ENCODE measurements at places on chromosomes 7 and 10. TPM values are rescaled to one million over a fixed set of nuclear protein-coding genes. Genes with fewer than 3 reads are reported as not detected.

The GDF2 gene
- not detected for total RNA-seq

The CCNY gene
- 31.4 TPM for total RNA-seq

The CYP3A7 gene
- not detected for total RNA-seq

GRCh38 chr10:118412932-118413331, 70.8 kb upstream of the FAM204A start:
- no peak for DNase-seq

DNA sequence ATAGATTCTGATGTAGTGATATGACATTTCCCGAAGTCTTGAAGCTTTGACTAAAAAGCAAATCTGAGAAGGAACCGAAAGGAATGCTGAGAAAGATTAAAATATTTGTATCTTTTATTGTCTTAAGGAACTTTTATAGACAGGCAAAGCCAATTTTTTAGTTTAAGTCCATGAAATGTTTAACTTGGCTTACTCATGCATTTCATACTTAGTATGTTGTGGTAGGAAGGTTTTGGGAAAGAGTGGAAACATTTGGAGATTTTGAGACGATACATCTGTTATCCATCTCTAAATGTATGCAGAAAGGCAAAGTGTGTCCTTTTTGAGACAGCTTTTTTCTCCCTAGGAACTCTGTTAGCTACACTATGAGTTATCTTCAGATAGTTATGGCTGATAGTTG, 10.1 kb downstream of the TBC1D12 start:
- DNase-seq: no peak

DNA sequence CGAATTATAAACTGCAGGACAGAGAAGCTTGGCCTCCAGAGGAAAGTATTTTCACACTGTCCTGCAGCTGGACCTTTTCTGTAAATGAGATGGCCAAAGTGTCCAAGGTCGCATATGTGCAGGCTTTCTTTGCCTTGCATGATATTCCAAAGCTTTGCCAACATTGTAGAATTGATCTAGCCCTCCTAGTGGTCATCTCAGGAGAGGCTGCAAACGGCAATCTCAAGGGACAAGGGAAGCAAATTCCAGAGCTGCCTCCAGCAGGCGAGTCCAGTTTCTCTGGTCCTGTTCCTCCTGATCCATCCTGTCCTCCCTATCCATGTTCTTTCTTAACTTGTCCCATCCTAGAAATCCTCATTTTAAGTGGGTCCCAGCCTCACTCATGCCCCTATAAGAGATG, 373.4 kb upstream of the PCDH15 start:
- DNase-seq: no peak

The ACHE gene
- total RNA-seq: not detected

- no peak for DNase-seq
Measured at GRCh38 chr7:150784120-150784736, 15.9 kb downstream of the TMEM176B start.

The AZGP1 gene
- not detected for total RNA-seq

- DNase-seq: no peak
Measured at GRCh38 chr7:156614434-156615264, 25.9 kb upstream of the RNF32 start.

GRCh38 chr10:107148906-107149305, 15.6 kb downstream of the SORCS1 start:
- DNase-seq: no peak

DNA sequence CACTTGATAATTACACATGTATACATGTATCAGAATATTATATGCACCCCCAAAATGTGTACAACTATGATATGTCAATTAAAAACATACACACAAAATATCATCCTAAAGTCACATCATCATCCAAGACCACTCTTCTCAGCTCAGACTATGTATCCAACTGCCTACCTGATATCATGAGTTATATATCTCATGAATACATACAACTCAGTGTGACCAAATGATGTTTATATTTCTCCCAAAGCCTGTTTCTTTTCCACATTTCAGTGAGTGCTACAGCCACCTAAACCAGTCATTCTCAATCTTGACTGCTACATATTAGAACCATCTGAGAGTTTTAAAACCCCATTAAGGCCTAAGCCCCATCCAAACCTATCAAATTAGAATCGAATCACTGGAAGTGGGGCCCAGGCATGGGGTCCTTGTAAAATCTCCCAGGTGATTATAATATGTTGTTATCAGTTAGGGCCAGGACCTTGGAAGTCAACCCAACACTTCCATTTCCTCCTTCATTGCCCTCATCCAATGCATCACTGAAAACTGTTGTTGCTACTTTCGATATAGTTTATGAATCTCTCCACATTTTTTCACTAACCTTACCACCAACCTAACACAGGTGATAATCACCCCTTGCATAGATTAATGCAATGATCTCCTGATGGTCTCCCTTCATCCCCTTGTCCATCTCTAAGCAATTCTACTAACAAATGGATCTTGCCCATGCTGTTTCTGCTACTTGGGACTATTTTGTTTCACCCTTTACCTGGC, 53.8 kb upstream of the ITGB8 start:
- DNase-seq: no peak

The GCK gene
- 0.80 TPM for total RNA-seq

DNA sequence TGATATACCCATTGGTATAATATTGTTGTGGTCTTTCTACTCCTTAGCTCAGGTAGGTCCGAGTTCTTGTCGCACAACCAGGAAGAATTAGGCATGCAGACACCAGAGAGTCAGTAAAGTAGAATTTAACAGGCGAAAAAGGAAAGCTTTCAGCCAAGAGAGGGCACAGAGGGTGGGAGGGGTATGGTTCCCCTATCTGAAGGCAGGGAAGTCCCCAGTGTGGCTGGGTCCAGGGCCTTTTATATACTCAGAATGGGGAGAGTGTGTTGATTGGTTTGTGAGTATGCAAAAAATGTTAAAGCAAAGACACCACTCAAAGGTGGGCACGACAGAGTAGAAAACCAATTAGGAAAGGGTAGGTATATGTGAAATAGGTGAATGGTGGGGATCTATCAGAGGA, 53.9 kb downstream of the IMMP2L start:
- DNase-seq: no peak

- DNase-seq: no peak
Measured at GRCh38 chr7:84251277-84251781, 56.7 kb upstream of the SEMA3A start.

- no peak for DNase-seq
Measured at GRCh38 chr10:88499569-88500470, 83.3 kb downstream of the RNLS start.

- no peak for DNase-seq
Measured at GRCh38 chr10:63396133-63396761, 69.5 kb downstream of the JMJD1C start.

DNA sequence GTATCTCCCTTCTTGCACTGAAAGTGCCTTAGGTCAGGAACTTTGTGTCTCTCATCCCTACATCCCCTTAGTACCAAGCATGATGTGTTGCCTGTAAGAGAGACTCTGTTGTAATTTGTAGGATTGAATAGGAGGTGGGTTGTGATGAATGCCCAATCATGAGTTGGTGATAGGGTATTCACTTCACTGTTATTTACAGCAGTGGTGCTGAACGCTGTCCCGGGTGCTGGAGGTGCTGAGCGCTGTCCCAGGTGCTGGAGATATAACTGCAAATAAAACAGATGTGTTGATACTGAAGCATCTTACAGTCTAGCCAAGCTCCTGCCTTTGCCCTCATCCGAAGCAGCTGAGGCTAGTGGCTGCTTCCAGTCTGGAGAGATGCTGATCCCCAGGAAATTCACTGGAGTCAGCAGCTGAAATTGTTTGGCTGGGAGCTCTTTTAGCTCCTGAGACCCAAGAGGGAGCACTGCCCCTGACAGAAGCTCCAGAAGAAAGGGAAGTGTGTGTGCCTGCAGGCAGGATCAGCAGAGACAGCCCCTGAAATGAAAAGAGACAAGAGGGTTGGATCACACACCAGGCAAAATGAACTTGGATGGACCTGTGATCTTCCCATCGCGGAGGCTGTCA, 183.4 kb downstream of the SORCS3 start:
- no peak for DNase-seq

The SMO gene
- 0.84 TPM for total RNA-seq

- no peak for DNase-seq
Measured at GRCh38 chr10:21243748-21244257, 281.7 kb downstream of the SKIDA1 start.

DNA sequence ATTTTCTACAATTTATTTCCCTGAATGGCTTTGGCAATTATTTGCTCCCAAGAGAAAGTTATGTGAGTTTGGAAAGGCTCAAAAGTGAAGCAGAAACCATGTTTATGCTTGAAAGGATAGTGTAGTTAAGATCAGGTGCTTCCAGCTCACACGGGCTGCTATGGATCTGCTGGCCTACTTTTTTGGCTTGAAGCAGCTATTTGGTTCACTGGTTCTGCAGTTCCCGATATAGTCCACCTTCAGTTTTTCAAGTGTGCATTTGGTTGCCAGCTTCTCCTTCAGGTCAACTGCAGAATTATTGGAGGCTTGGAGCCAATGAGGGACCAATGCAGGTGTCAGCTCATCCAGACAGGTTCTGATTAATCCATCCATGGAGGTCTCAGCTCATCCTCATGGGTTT, 484.3 kb upstream of the SEMA3A start:
- DNase-seq: no peak

GRCh38 chr10:5570979-5571810, 46.4 kb downstream of the CALML3 start:
- no peak for DNase-seq

DNA sequence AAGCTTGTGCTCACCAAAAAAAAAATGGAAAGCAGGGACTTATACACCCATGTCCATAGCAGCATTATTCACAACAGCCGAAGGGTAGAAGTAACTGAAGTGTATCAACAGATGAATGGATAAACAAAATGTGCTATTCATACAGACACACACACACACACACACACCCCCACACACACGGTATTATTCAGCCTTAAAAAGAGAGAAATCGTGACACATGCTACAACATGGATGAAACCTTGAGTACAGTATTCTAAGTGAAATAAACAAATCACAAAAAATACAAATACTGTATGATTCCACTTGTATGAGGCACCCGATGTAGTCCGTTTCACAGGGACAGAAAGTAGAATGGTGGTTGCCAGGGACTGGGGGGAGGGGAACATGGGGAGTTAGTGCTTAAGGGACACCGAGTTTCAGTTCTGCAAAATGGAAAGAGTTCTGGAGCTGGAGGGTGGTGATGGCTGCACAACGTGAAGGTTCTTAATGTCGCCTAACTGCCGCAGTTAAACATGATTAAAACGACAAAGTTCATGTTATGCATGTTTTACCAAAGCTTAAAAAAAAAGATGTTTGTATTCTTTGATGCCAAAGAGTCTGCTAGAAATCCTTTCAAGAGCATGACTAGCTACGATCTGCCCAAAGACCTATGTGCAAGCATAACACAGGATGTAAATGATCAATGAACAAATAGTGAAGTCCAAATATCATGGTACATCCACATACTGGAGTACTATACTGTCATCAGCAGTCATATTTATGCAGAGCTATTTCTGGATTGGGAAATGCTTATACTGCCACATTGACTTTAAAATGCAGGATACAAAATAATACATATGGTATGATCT, 7.2 kb downstream of the TNS3 start:
- DNase-seq: no peak

DNA sequence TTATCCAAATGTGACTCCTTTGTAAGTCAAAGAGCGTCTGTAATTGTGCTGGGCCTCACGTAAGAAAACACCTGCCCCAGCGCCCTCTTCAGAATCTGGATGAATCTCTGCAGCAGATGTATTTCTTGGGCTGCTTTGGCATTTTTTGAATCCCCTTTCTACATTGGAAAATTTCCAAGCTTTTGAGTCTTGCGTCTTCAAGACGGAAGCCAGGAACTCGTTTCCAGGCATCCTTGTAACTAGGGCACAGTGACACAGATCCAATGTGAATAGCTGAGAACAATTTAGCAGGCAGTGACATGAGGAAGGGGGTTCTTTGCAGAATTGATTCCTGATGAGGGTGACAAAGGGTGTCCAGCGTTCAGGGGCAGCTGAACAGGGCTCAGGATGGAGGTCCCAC, 862.3 kb downstream of the TYW1 start:
- DNase-seq: no peak

The HOXA7 gene
- not detected for total RNA-seq

DNA sequence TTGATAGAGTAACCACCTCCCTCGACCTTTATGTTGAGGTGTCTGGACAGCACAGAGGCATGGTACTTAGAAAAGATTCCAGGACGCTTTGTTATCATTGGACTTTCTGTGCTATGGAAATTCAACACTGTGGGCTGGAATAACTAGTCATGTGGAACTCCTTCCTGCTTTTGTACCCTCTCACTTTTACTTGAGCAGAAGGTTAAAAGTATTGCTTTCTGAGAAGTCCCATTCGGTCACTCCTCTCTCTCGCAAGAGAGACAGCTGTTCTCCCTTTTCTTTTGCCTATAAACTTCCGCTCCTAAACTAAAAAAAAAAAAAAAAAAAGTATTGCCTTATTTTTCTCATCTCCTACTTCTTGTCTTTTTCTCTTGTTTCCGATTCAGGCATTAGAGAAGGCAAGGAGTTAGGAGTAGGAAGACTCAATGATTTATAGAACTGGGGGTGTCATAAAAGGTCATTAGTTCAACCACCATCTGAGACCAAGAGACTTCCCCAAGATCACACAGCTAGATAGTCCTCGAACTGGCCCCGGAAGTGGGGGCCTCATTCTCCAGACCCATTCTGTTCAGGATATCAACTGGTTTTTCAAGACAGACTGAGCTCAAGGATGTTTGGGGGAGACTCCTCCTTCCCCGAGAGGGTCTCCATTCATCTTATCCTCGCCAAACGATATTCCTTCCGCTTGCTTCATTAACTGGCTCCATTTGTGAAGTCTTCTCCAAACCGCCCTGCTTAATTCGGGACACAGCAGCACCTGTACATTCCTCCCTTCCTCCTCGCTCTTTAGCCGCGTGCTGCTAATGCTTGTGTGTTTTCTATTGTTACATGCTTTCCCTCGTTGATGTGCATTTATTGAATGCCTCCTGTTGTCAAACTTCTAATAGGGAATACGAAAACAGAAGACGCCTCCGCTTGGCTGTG, 995 bp upstream of the INPP5F start:
- no peak for DNase-seq

DNA sequence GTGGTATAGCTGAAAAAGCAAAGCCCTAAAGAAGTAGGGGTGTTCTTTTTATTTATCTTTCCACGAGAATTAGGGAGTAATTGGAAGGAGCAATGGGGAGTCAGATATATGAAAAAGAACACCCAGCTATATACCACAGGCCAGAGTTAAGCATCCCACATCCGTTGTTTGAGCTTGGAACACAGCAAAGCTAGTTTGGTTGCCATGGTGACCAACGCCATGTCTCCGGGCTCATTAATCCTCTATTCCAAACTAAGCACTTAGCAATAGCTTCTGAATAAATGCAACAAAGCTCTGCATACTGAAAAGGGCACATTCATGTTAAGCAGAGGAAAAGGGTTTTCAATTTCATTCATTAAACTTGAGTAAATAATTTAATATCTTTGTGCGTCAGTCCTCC, 23.5 kb downstream of the ASB4 start:
- DNase-seq: no peak
